ENCODE measurements at places on chromosomes 13 and 19.

GRCh38 chr19:43485951-43486350, 18.6 kb downstream of the PHLDB3 start:
- H3K36me3 ChIP-seq: peaks cover 23% of the 10 kb centered on the region
- H3K27me3 ChIP-seq: no peaks in the 10 kb centered on the region
- no peak for DNase-seq
- H3K4me3 ChIP-seq: no peak overlapping the region

GRCh38 chr19:46271481-46272197, 25.2 kb upstream of the HIF3A start:
- no peak overlapping the region for H3K4me3 ChIP-seq
- no peaks in the 10 kb centered on the region for H3K36me3 ChIP-seq
- no peak for DNase-seq

DNA sequence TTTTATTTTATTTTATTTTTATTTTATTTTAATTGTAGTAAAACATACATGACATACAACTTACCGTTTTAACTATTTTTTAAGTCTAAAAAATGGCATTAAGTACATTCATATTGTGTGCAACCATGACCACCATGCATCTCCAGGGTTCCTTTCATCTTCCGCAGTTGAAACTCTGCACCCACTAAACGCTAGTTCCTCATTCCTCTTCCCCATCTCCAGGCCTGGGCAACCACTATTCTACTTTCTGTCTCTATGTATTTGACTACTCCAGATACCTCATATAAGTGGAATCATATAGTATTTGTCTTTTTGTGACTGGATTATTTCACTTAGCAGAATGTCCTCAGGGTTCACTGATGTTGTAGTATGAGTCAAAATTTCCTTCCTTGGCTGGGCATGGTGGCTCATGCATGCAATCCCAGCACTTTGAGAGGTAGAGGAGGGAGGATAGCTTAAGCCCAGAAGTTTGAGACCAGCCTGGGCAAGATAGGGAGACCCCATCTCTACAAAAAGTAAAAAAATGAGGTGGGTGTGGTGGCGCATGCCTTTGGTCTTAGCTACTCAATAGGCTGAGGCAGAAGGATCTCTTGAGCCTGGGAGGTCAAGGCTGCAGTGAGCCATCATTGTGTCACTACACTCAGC, 55.7 kb upstream of the ZNF507 start:
- DNase-seq: no peak
- H3K27me3 ChIP-seq: peaks cover 3% of the 10 kb centered on the region
- peaks cover 4% of the 10 kb centered on the region for H3K4me1 ChIP-seq
- H3K27ac ChIP-seq: no peak overlapping the region
- H3K36me3 ChIP-seq: no peaks in the 10 kb centered on the region

- peaks cover 24% of the 10 kb centered on the region for H3K4me1 ChIP-seq
- peaks cover 5% of the 10 kb centered on the region for H3K36me3 ChIP-seq
- no peak for DNase-seq
- H3K27ac ChIP-seq: no peak overlapping the region
- no peaks in the 10 kb centered on the region for H3K27me3 ChIP-seq
- no peak overlapping the region for H3K4me3 ChIP-seq
These were observed 99.6 kb upstream of the MCF2L start for GRCh38 chr13:112869202-112870050.

GRCh38 chr19:17860331-17860992, 752 bp downstream of the RPL18A start:
- peaks cover 6% of the 10 kb centered on the region for H3K36me3 ChIP-seq
- peak overlapping the region; percentile 98 for H3K27ac ChIP-seq
- peaks cover 38% of the 10 kb centered on the region for H3K4me1 ChIP-seq
- H3K4me3 ChIP-seq: peak overlapping the region; percentile 91
- DNase-seq: no peak

- peaks cover 74% of the 10 kb centered on the region for H3K27me3 ChIP-seq
- no peak for DNase-seq
- H3K4me3 ChIP-seq: no peak overlapping the region
- no peaks in the 10 kb centered on the region for H3K4me1 ChIP-seq
- no peaks in the 10 kb centered on the region for H3K36me3 ChIP-seq
These were observed 108.6 kb downstream of the COL4A2 start for GRCh38 chr13:110415669-110416068.

DNA sequence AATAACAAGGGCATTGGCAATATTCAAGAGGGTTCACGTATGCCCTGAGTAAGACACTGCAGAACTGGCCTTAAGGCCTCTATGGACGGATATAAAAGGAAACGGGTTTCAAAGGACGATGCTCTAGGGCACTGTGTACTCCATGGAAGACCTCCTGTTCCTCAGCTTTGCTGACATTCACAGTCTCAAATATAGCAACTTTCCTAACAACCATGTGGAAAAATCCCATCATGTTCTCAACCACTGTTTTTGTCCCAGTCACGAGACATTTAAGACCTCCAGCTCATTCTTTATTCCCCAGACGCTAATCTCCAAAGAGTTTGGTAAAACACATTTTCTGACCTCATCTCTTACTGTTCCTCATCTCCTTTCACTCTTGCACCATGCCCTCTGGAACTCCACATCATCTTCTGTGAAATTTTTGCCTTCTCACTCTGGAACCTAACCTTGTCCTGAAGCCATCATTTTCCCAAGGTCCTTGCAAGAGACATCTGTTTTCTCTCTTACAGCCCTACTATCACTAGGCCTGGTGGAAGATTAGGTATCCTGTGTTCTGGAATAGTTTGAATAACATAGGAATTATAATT, 37.6 kb downstream of the SPRY2 start:
- no peak overlapping the region for H3K27ac ChIP-seq
- no peak overlapping the region for H3K4me3 ChIP-seq
- H3K36me3 ChIP-seq: no peaks in the 10 kb centered on the region
- no peaks in the 10 kb centered on the region for H3K4me1 ChIP-seq
- DNase-seq: no peak

DNA sequence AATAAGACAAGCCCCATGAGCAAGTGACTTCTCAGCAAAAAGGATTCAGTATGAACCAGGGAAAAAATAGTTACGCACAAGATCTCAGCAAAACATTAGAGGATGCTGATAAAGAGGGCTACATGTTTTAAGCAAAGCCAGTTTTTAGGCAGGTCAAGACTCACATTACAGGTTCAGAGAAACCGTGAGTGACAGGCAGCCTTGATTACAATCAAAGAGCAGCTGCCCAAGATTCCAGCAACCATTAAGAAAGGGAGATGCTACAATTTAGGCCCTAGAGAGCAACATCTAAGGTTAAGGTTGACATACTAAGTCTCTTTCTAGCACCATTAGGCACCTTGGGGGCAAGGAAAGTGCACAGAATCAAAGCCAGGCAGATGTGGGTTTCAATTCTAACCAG, 2.8 kb upstream of the SLC7A1 start:
- H3K4me3 ChIP-seq: no peak overlapping the region
- DNase-seq: no peak
- H3K4me1 ChIP-seq: peaks cover 5% of the 10 kb centered on the region
- H3K36me3 ChIP-seq: no peaks in the 10 kb centered on the region
- H3K27ac ChIP-seq: no peak overlapping the region

DNA sequence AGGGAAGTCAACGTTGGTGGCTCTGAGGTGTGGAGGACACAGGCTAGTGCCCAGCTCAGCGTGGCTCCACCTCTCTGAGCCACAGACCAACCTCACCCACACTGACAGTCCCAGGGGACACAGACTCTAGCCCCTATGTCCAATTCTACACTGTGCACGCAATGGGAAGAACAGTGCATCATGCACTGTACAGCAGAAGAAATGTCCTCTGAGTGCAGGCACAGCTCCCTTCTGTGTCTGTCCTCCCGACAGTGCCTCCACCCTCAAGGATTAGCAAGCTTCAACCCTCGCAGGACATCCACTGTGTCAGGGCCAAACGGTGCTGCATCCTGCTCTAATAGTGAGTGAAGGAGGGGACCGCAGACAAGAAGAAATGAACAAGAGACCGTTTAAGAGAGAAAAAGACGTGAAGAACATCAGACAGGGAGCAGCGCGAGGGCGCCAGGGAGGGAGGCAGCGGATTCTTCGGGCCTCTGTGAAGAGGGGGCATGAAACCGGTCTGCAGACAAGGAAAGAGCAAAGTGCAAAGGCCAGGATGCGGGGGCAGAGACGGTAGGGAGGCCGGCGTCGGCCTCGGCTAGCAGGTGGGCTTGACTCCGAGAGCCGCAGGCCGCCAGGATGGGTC, 681 bp downstream of the ZNF837 start:
- DNase-seq: no peak
- peak overlapping the region; percentile 95 for H3K27ac ChIP-seq

DNA sequence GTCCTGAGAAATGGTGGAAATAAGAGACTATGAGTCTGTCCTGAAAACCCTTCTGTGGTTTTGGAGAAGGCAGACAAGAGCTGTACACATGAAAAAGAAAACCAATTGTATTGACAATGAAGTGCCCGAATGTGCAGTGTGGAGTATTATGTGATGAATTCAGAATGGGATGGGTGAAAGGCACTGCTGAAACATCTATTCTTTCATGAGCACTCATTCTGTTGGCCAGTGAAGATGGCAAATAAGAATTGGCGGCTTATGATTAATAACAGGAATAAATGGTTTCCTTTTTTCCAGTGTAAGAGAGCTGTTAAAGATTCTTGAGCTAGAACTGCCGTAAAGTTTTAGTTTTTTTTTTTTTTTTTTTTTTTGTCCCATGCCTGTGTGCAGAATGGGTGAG, 5.7 kb downstream of the POLR1D start:
- no peaks in the 10 kb centered on the region for H3K27me3 ChIP-seq
- no peak overlapping the region for H3K4me3 ChIP-seq
- H3K27ac ChIP-seq: no peak overlapping the region

DNA sequence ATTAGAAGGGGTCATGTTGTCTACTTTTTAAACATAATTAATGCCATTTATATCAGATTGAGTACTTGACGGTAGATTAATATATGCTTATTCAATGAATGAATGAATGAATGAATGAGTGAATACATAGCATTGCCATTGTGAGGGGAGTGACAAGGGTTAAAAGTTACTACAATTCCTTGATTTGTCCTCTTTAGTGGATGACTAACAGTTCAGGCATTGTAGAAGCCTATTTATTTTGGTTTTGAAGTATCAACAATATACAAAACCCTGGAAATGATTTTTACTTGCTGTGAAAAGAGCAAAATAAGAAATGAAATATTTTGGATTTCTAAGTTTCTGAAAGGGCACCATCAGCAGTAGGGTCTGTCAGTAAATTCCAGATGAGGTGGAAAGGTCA, 122.7 kb downstream of the CYSLTR2 start:
- H3K4me1 ChIP-seq: no peaks in the 10 kb centered on the region
- H3K27me3 ChIP-seq: peaks cover 21% of the 10 kb centered on the region
- DNase-seq: no peak
- no peak overlapping the region for H3K4me3 ChIP-seq
- peaks cover 11% of the 10 kb centered on the region for H3K36me3 ChIP-seq

GRCh38 chr19:14979476-14980255, at the start of gene SLC1A6:
Gene SLC1A6, minus strand, starts transcription at chr19:14979864. Its CDS starts 6,954 bp downstream, at chr19:14972910.
- peaks cover 49% of the 10 kb centered on the region for H3K27me3 ChIP-seq
- H3K4me1 ChIP-seq: peaks cover 9% of the 10 kb centered on the region
- H3K36me3 ChIP-seq: peaks cover 2% of the 10 kb centered on the region
- peak within 1 kb of the TSS; percentile 76 for H3K4me3 ChIP-seq
- no peak for DNase-seq

- no peaks in the 10 kb centered on the region for H3K36me3 ChIP-seq
- peaks cover 27% of the 10 kb centered on the region for H3K4me1 ChIP-seq
- H3K4me3 ChIP-seq: peak overlapping the region; percentile 98
- peak overlapping the region; percentile 100 for H3K27ac ChIP-seq
- no peak for DNase-seq
These were observed 1.5 kb downstream of the ZNF576 start for GRCh38 chr19:43597876-43598275.

- no peak overlapping the region for H3K27ac ChIP-seq
- peaks cover 2% of the 10 kb centered on the region for H3K4me1 ChIP-seq
- H3K4me3 ChIP-seq: no peak overlapping the region
- H3K36me3 ChIP-seq: no peaks in the 10 kb centered on the region
- peaks cover 7% of the 10 kb centered on the region for H3K27me3 ChIP-seq
- DNase-seq: no peak
These were observed 39.1 kb downstream of the TRPM4 start for GRCh38 chr19:49196527-49197240.

DNA sequence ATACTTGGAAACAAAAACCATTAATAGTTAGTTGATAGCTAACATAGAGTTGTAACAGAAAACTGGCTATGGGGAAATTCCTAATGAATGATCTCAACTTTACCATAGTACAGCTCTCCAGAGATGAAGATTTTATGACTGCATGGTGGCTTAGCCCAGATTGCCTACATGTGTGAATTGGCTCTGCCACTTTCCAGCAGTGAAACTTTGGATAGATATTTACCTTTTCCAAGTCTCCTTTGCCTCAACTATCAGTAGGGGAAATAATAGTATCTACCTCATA, 161.1 kb downstream of the LACC1 start:
- no peak overlapping the region for H3K27ac ChIP-seq
- no peaks in the 10 kb centered on the region for H3K4me1 ChIP-seq
- H3K27me3 ChIP-seq: peaks cover 4% of the 10 kb centered on the region
- H3K36me3 ChIP-seq: no peaks in the 10 kb centered on the region
- DNase-seq: no peak
- no peak overlapping the region for H3K4me3 ChIP-seq

DNA sequence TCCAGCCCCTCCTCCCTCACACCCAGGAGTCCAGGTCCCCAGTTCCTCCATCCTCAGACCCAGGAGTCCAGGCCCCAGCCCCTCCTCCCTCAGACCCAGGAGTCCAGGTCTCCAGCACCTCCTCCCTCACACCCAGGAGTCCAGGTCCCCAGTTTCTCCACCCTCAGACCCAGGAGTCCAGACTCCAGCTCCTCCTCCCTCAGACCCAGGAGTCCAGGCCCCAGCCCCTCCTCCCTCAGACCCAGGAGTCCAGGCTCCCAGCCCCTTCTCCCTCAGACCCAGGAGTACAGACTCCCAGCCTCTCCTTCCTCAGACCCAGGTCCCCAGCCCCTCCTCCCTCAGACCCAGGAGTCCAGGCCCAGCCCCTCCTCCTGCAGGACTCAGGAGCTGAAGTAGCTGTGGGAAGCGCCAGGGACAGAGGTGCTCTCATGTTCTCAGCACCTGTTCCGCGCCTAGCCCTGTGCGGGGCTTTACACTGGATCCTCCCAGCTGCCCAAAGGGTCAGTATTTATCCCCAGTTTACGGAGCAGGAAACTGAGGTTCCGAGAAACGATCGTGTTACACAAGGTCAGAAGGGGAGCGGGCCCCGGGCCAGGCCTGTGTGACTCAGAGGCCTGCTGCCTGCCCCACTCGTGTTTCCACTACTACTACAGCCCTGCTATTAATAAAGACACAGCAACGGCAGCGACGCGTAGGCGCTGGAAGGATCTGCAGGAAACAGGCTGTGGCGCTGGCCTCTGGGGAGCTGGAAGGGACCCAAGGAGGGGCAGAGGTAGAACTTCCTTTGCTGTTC, 1.7 kb upstream of the SBK3 start:
- H3K4me3 ChIP-seq: no peak overlapping the region
- no peak for DNase-seq
- no peaks in the 10 kb centered on the region for H3K36me3 ChIP-seq

DNA sequence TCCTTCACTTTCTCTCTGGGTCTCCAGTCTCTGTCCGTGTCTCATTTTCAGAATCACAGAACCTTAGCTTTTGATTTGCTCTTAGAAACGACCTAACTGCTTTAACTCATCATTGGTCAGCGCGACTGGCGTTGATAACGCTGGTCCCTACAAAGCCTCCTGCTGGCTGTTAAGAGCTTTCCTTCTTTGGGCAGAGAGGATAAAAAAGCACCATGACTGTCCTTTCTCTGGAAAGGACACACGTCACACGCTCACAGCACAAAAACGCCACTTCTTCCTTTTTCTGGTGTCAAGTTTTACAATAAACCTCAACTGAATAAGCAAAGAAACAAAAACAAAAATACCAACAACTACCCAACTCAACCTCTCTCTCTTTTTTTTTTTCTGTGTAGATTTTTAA, 1.7 kb upstream of the KLK12 start:
- no peak for DNase-seq
- H3K36me3 ChIP-seq: no peaks in the 10 kb centered on the region
- H3K4me3 ChIP-seq: no peak overlapping the region
- no peaks in the 10 kb centered on the region for H3K4me1 ChIP-seq
